NB4 (cell line): ENCODE measurements at places on chromosomes 2 and 18.

- no peak for DNase-seq
Measured at GRCh38 chr18:48573632-48574283, 34.9 kb downstream of the CTIF start.

DNA sequence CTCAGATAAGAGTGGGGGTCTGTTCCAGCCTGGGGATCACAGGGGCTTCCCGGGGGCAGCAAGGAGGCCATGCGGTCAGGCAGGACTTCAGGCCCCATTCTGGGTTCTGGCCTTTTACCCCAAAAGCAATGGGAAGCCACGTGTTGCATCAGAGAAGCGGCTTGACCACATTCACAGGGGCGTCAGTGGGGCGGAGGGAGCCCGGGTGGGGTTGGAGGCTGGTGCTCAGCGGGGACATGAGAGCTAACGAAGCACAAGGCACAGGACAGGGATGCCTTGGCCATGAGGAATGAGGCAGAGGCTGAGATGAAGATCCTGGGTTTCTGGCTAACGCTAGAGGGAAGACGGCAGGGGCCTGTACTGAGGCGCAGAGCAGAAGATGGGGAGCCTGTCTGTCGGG is 6.1 kb downstream of the HJURP start:
- DNase-seq, result peak; percentile 14

DNA sequence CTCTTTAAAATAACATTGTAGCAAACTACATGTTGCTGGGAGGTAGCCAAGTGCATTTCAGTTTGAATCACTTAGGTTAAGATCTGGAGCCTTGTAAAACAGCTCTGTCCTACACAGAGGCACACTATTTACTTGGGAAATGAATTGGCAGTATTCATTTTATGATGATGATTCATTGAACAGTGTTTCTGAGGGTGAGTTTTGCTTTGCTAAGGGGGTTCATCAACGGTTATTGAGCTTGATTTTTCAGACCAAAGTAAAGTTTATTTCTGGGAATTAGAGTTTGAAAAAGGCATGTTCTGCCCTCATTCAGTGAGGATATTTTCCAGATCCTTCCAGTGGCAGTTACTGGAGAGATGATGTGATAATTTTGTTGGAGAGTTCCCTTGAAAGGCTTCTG is 55.6 kb downstream of the CCDC85A start:
- DNase-seq, result no peak

DNA sequence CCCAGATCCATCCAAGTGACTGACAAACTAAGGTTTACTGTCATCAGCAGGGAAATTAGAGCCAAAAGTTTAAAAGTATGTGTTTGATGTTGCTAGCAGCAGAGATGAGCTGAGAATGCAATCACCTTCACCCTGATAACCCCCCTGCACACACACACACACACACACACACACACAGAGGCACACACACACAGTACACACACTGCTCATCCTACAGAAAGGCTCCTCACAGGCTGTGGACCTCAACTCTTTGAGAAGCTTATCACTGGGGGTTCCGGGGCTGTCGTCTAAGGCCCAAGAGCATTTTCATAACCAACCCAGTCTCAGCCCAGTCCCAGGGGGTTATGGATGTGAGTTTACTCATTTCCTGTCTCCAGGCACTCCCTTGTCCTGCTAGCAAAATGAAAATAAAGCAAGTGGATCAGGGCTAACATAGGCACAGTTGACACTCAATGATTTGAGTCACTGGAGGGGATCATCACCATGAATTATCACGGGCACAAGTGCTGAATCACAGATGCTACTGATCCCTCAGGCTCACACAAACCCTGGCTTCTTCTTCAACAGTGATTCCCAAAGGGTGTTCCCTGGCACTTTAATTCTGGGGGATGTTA is 76.6 kb downstream of the ALK start:
- no peak for DNase-seq

DNA sequence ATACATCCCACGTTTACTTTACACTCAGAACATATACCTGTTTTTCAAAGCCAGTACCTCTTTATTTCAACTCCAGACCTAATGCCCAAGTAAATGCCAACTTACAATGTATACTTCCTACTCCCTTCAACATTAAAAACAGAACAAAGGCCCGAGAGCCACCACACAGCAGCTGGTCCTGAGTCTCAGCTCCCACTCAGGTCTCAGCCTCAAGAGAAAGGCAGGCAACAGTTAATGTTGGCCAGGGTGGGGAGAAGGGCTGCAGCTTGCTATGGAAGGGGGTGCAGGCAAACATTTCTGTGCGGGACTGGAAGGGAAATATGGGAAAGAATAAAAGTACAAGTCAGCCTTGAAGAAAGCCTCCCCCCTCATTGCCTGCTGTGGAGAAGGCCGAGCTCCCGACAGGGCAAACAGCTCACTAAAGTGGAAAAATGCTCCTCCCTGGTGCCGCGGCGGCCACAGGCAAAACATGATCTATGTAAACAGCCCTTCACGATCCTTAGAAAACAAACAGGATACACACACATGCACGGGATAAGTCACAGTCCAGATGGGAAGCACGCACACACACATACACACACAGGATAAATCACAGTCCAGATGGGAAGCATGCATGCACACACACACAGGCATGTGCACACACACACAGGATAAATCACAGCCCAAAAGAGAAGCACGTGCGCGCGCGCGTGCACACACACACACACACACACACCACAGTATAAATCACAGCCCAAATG is 67.4 kb downstream of the ADNP2 start:
- DNase-seq, result no peak
